ENCODE measurements at places on chromosomes 5 and 9. TPM values are rescaled to one million over a fixed set of nuclear protein-coding genes. Genes with fewer than 3 reads are reported as not detected.

Gene ALDH1A1
- total RNA-seq, result 112 TPM

Gene SPINK7
- not detected for total RNA-seq

Gene PDCD1LG2
- 7.3 TPM for total RNA-seq

Gene CPLANE1
- total RNA-seq, result 26.8 TPM

Gene ISOC1
- total RNA-seq, result 15.6 TPM

Gene SLC36A3
- total RNA-seq, result not detected

Gene ARL14EPL
- total RNA-seq, result not detected

Gene OR1Q1
- not detected for total RNA-seq

Gene TMEM252
- not detected for total RNA-seq

Gene UGT3A2
- not detected for total RNA-seq

Gene DNAH5
- 0.16 TPM for total RNA-seq

Gene SLC25A2
- total RNA-seq, result 1.1 TPM

Data from subcutaneous adipose tissue (tissue), 4 donors.